ENCODE measurements at places on chromosomes 12 and 14.

DNA sequence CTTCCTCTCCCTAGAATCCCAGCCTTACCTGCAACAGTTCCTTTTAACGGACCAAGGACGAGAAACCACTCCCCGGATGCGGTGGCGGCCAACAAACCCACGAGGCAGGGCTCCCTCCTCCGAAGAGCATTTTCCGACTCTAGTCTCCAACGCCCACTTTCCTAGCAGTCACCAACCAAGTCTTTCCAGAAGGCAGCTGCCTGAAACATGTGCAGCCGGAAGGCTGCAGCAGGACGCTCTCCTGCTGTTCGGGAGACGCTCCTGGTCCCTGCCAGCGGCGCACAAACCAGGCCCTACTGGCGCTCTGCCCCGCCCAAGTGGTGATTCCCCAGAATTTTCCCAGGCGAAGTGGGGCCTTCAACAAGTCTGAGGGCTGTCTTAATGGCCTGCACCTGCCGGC lies 21.1 kb upstream of the ADAM20 start:
- no peak for DNase-seq

GRCh38 chr12:7017870-7018349 lies 366 bp downstream of the LPCAT3 start:
- no peak for DNase-seq

- DNase-seq, result peak; percentile 65
These were observed 26.1 kb upstream of the UBC start for GRCh38 chr12:124940393-124941169.

- peak; percentile 40 for DNase-seq
These were observed 41.9 kb downstream of the PSMA6 start for GRCh38 chr14:35333797-35334743.

DNA sequence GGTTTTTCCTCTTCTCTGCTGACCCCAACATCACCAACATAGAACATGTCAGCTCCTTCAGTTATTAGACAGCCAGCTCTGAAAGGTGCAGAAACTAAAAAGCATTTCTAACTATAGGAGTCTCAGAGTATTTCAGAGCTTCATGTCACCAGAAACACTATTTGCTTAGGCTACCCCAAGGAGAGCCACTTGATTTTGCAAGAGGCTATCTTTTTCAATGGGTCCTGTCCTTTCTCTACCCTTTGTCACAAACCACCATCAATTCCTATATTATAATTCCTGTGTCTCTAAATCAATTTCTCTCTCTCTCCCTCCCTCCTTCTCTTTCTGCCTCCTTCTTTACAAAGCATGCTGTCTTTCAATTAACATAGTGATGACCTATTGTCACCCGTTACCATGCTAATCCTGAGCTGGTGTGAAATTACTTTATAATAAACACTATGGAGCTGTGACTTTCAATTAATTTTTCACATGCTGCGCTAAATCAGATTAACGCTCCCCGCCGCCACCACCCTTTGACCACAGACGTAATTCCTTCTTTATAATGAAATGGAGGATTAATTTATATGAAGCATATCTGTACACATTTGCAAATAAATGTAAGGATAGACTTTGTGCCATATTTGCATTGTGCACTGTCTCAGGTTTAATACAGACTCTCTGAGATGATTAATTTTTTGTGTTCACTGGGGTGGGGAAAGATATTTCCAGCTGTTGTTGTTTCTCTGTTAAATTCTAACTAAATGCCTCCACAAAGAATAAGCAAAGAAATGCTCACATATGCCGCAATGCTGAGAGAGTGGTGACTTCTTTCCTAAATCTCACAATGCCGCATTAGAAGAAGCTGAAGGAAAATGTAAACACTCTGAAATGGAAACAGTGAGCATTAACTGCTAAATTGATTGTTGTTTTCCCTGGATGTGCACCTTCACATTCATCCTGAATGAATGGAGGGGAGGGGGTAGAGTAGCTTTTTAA lies 418.6 kb downstream of the PDZRN4 start:
- DNase-seq, result no peak

- no peak for DNase-seq
These were observed 458.7 kb downstream of the TMTC2 start for GRCh38 chr12:83145325-83145840.

DNA sequence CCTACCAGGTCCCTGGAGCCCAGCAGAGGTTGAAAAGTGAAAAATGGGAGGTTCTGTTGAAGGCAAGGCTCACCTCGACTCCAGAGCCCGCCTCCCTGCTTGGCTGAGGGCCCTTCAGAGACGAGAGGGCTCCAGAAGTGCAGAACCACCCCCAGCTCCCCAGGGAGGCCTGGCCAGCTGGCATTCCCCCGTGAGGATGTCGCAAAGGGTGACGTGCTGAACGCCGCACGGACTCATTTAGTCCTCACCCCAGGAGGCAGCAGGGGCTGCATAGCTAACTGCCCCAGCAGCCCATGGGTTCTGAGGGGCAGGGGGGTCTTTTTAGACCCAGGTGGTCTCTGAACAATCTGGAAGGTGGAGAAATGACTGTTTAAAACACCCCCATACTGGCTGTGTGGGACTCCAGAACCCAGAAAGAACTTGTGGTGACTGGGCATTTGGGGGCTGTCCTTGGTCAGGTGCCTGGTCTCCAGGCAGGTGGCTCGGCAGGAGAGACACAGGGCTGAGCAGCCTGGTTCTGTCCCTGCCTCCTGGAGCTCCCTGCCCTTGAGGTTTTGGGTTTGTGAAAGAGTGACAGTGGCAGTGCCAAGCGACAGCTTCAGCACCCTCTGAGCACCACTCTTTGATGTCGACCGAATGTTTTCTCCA lies 32.0 kb downstream of the ANAPC7 start:
- no peak for DNase-seq
